ENCODE measurements at places on chromosomes 3 and 15.

DNA sequence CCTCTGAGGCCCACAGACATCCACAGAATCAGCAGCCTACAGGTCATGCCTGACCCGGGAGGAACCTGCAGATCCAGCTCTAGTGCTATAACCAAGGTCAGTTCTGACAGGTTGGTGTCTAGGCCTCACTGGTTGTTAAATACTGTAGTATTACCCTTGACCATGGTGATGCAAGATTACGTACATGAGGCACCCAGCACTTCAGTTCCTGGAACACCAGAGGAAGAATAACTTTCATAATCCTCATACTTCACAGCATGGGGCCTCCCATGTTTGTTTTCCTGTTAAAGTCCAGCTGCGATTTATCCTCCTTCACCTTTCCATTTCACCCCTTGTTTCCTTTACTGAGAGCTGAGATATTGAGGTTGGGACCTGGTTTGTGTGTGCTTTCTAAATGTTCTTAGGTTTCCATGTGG is 34.4 kb upstream of the GLCE start:
- DNase-seq, result no peak

DNA sequence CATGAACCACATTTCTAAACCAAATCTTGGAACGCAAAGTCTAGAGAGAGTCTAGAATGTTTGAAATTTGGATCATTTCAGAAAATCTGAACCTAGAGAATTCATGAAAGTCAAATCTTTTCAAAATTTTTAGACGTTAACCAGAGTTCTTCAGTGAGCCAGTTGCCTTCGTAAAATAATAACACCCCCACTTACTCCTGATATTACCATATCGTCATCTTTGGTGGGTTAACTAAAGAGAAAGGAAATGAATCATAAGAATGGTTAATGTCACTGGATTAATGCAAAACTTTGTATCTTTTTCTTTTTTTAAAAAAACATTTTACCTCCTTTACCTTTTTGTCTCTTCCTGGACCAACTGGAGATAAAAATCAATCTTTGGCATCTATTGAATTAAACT is 1.2 kb upstream of the ZBED2 start:
- no peak for DNase-seq

GRCh38 chr3:53694666-53695323 is 151.4 kb downstream of the CHDH start:
- DNase-seq, result no peak

- DNase-seq, result no peak
Observed at GRCh38 chr15:64349375-64349774, 6.6 kb downstream of the CSNK1G1 start.

- no peak for DNase-seq
Observed at GRCh38 chr15:31403606-31404005, 77.0 kb downstream of the KLF13 start.

- no peak for DNase-seq
Observed at GRCh38 chr3:106381286-106381938, 512.6 kb upstream of the CBLB start.

- DNase-seq, result no peak
Observed at GRCh38 chr3:156507285-156507684, 47.6 kb downstream of the SSR3 start.

DNA sequence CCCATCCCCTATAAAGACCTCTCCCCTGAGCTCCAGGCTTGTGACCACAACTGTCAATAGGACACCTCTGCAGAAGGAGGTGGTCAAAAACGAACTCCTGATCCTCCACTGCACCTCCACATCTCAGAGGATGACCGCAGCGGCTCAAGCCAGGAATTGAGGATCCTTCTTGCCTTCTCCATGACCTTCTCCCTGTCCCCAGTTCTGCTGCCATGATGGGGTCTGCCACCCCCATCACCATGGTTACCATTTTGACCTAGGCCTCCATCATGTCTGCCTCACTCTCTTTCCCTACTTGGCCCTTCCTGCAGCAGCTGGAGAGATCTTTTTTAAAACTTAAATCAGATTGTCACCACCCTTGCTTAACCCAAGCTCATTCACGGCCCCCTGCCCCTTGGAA is 81.3 kb upstream of the LINGO1 start:
- DNase-seq, result no peak

- DNase-seq, result no peak
Observed at GRCh38 chr3:131962982-131963381, 71.8 kb downstream of the CPNE4 start.

GRCh38 chr3:140424211-140424610 is 253.7 kb upstream of the TRIM42 start:
- no peak for DNase-seq

GRCh38 chr3:106058475-106058874 is 189.7 kb upstream of the CBLB start:
- DNase-seq, result no peak

GRCh38 chr3:9119331-9119730 is 130.1 kb downstream of the SRGAP3 start:
- DNase-seq, result no peak

GRCh38 chr15:39892418-39892817 is 27.6 kb downstream of the GPR176 start:
- DNase-seq, result no peak

- no peak for DNase-seq
Observed at GRCh38 chr3:13526626-13526949, 22.3 kb upstream of the FBLN2 start.

DNA sequence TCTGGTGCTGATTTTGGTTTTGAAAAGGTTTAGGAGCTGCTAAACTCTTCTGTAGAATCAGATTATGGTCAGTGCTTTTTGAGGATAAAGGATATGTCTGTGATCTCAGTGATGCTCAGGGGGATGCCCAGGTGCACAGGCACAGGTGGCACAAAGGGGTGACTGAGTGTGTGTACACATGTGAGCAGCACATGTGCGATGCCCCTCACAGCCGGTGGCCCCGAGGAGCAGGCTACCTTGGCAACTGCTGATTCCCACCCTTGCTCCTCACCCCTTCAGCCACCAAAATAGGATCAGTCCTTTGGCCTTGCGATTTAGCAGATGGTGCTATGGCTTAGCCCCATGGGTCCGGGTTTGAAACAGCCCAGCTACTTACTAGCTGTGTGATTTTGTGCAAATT is 51.1 kb downstream of the POMGNT2 start:
- no peak for DNase-seq

- DNase-seq, result no peak
Observed at GRCh38 chr3:4356546-4357410, 53.6 kb downstream of the SETMAR start.

DNA sequence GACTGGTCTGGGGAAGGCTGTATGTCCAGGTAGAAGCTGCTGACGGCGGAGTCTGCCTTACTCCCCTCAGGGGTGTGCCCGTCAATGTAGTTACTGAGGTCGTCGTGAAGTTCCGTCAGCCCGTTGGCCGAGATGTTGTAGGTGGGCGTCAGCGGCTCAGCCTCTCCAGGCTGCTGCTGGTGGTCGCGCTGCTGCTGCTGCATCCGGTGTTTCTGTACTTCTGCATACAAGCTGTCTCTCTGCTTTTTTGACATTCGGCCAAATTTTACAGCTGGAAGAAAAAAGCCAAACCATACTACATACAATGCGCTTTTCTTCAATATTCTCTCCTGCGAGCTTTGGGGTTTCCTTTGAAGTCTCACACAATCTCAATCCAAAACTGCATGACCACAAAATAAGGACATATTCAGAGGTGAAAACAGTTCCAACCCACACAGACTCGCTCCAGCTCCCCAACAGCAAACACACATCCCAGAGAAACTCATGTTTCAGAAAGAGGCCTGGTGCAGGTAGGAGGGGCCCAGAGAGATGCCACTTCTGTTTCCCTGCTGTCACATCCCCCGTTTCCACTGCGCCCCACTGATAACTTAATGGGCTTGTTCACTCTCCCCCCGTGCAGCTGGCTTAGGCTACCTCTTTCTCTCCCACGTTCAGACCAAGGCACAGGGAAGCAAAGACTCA is 32.5 kb upstream of the ICE2 start:
- no peak for DNase-seq

- DNase-seq, result no peak
Observed at GRCh38 chr3:99823723-99824711, 6.4 kb downstream of the CMSS1 start.

DNA sequence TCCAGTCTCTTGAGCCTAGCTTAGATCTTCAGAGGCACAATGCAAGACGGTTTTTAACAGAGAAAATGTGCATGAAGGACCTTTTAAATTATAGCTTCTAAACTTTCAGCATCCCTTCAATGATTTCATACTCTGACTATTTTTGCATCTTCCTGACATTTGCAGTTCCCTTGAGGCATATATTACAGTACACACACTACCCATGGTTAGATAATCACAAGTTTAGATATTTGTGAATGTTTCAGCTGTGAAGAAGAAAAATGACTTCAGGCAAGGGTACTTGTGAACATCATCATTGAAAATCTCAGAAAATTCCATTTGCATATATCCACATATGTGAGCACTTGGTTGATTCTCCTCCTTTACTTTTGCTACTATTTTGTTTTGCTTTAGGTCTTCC is 341.5 kb downstream of the ROBO2 start:
- DNase-seq, result no peak

- DNase-seq, result no peak
Observed at GRCh38 chr3:157502916-157503595, at the start of gene VEPH1. TSS of gene VEPH1 (minus strand) at chr3:157503416. CDS start at chr3:157495349, 8,067 bp downstream.

- DNase-seq, result no peak
Observed at GRCh38 chr15:67143646-67144045, 78.2 kb downstream of the SMAD3 start.

- DNase-seq, result no peak
Observed at GRCh38 chr3:41711651-41712050, 250.3 kb downstream of the ULK4 start.

- DNase-seq, result no peak
Observed at GRCh38 chr3:100463002-100463401, 29.4 kb upstream of the TMEM45A start.

DNA sequence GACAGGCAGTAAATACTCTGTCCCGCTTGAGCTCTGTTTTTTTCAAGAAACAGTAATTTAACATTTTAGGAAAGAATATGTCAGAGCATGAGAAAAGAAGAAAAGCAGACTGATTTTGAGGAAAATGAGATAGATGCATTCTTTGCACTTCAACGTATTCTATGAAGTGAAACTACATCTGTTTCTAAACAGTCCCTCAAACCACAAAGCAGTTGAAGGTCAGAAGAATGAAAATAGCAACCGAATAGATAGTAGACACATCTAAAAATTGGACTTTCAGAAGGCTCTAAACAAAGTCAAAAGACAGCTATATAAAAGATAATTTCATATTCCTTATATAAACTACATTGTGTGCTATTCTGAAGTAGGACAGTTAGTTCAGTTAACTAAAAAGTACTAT is 172.6 kb upstream of the LRRC3B start:
- no peak for DNase-seq

DNA sequence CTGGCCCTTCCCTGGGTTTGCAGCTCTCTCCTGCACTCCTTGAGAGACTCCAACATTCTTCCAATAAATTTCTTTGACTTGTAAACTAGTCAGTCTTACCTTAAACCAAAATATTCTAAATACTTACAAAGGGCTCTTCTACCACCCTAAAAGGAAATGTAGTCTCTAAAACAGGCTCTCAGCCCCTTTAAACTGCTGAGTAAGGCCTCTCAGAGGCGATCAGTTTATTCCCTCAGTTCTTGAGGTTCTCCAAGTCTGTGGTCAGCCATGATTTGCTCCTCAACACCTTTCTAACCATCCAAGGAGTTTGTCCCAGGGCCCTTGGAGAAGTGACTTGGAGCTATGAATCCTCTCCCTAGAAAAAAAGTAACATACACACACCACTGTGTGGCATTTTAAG is 64.8 kb downstream of the WHAMM start:
- DNase-seq, result no peak

- DNase-seq, result no peak
Observed at GRCh38 chr3:36381311-36381956, 1.1 kb downstream of the STAC start.

GRCh38 chr3:98884675-98885371 is 16.7 kb downstream of the DCBLD2 start:
- no peak for DNase-seq

DNA sequence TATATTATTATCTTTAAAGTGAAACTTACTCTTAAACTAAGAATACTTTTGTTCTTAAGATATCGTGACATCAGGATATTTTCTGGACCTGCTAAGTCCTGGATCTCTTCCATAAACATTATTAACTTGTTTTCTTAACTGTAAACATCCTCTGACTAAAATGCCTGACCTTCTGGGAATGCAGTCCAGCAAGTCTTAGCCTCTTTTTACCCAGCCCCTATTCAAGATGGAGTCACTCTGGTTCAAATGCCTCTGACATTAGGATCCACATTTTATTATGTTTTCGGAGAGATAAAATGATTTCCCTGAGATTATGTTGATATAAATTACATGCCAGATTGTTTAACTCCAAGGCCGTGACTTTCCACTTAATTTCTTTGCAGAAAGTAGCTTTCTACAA is 37.6 kb downstream of the OSTN start:
- no peak for DNase-seq

Data from activated effector memory CD4-positive, alpha-beta T cell treated with anti-CD3 and anti-CD28 coated beads, Interleukin-2, amount 50 U/mL, for 16 hours (primary cell).